Mucosa of descending colon (tissue), 3 donors: ENCODE measurements at places on chromosomes 3 and 15. TPM values are rescaled to one million over a fixed set of nuclear protein-coding genes. Genes with fewer than 3 reads are reported as not detected.

Gene SAMMSON
- total RNA-seq = not detected

Gene TGM4
- total RNA-seq = not detected

Gene FGF12
- 0.58 TPM for total RNA-seq

Gene MCTP2
- total RNA-seq = 83.7 TPM

Gene KLF15
- total RNA-seq = 2.0 TPM

Gene TMEM40
- not detected for total RNA-seq

Gene GHSR
- not detected for total RNA-seq

Gene FOXB1
- not detected for total RNA-seq

Gene MYO5C
- 81.6 TPM for total RNA-seq

Gene ZCWPW2
- 1.7 TPM for total RNA-seq

Gene IQCF5
- total RNA-seq = not detected

Gene SHQ1
- total RNA-seq = 18.1 TPM

Gene SMCO1
- not detected for total RNA-seq

Gene DPPA2
- total RNA-seq = not detected

Gene CLDN11
- total RNA-seq = 5.9 TPM

Gene GRAMD2A
- total RNA-seq = 2.5 TPM

DNA sequence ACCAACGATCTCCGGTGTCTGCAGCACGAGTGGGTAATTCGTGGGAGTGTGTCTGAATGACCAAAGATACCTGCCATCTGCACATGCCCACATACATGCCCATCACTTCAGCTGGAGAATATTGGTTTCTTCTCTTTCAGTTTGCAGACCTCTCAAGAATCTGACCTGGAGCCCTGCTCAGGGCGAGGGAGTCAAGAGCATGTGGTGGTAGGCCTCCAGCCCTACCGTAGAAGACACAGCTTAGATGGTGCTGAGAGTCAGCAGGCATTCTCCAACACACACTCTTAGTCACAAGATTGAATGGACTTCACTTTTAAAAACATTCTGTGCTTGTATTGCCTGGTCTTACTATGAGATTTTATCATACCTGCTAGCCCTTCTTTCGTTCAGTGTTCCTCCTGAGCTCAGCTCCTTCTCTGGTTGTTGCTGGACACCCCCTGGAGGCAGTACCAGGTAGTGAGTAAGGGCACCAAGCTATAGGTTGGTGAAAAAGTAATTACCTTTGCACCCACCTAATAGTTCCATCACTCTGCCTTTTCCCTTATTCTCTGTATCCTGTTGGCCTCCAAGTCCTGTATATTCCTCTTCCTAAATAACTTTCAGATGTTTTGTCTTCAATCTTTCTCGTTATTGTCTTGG, 252.0 kb downstream of the CACNA2D3 start:
- DNase-seq = no peak

GRCh38 chr3:141294848-141295247, 63.2 kb downstream of the PXYLP1 start:
- DNase-seq = no peak

GRCh38 chr15:73244333-73244732, 124.4 kb downstream of the HCN4 start:
- DNase-seq = no peak

DNA sequence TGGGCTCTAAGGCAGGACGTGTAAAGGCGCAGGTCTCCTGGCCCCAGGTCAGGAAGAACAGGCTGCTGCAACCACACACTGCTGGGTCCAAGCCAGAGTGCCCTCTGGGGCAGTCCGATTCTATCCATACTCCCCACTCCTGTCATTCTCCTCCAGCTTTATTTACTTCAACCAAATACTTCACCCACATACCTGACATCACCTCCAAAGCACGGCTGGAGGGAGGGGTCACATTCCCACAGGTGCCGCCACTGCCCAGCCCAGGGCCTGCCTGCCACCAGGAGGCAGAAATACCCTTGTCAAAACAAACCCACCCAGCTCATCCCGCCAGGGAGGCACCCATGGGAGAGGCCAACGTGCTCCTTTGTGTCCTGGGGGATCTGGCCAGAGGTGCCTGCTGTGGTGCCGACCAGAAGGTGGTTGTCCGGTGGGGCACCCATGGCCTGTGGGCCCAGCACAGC, 100.4 kb downstream of the DAPK2 start:
- DNase-seq = no peak

GRCh38 chr3:195591852-195592251, 8.1 kb upstream of the APOD start:
- DNase-seq = no peak

DNA sequence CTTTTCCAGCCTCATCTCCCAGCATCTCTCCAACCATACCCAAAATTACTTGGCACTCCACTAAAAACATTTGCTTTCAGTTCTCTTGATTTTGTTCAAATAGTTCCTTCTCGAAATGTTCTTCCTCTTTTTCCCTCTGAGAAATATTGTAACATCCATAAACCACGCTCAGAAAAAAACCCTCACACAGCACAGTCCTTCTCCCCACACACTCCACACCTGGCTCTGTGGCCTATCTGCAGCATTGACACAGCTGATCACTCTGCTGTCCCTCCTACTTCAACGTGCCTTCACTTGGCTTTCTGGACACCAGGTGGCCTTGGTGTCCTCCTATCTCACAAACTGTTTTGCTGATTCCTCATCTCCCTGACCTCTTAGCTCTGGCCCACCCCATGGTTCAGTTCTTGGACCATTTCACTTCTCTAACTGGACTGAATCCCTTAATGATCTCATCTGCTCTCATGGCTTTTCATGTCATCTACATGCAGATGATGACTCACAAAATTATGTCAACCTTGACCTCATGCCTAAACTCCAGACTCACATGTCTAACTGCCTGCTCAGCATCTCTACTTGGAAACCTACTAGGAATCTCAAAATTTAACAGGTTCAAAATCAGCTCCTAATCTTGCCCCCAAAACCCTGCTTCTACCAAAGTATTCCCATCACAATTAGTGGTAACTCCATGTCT, 93.3 kb downstream of the TRIM42 start:
- no peak for DNase-seq

GRCh38 chr3:128814519-128815317, 64.7 kb upstream of the ACAD9 start:
- no peak for DNase-seq

DNA sequence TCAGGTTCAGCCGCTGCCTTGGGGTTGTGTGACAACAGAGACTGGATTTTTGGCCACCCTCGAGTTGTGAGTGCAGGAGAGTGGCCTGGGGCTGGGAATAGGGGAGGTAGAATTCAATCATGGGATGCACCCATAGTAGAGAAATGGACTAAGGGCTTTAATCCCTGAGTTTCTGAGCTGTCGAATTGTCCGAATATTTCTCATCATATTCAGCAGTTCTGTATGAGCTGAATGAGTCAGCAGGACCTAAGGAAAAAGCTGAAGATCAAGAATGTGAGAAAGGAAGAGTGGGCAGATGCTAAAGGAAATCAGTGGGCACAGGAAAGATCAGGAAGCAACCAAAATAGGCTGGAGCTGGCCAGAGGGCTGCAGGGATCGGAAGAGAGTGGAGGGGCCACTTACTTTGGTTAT, 44.4 kb upstream of the SACM1L start:
- no peak for DNase-seq

DNA sequence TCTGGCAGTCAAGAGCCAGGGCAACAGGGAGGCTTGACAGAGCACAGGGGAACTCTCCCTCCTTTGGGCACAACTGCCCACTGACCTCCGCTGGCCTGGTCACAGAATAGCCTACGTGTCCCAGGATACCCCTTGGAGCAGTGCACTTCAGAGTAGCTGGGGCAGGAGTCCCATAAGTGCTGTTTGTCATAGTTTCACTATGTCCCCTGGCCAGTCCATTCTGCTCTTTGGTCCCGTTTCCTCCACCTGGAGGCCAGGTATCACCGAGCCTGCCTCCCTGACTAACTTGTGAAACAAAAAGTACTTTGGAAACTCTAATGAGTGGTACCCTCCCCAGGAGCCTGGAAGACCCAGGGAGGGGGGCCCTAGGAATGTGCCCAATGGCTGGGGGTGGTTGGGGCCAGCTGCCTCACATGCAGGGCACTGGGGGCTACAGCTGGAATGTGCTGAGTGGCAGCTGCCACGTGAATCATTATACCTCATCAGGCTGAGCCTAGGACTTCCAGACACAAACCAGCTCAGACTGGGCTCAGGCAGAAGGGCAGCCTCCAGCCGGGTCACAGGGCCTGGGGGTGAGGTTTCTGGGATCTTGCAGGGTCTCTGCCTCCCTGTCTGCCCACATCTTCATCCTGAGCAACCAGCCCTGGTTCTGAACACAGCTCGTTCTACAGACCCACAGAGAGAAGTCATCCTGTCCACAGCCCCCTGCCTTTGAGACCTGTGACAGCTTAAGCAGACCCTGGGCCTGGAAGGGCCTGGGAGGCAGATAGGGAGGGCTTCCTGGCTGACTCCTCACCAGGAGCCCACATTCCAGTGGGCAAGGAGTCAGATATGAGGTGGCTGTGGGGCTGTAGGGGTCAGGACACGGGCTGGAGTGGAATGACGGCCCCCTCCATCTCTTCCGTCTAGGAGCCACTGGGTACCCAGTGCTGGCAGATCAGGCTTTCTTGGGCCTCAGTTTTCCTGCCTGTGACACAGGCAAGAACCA, 914 bp upstream of the PTH1R start:
- no peak for DNase-seq

- DNase-seq = no peak
These were observed 6.9 kb upstream of the SPTBN5 start for GRCh38 chr15:41900526-41901380.

DNA sequence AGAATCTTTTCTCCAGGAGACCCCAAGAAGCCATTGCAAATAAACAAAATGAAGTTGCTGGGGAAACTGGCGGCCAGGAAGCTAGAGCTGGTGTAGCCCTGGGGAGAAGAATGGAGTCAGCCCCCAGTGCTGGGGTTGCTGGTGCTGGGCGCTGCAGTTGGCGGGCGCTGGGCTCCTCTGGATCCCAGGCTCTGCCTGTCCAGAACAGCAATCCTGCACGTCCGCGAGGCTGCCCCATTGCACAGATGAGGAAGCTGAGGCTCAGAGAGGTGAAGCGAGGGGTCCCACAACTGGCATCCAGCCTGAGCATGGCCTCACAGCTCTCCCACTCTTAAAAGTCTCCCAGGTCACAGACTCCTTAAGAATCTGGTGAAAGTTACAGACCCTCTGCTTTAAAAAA, 161.1 kb downstream of the OR4M2 start:
- DNase-seq = no peak

- peak; percentile 87 for DNase-seq
These were observed at the start of gene PTPRG for GRCh38 chr3:61561374-61562041. TSS of gene PTPRG (plus strand) at chr3:61561571. CDS start at chr3:61562288, 717 bp downstream.

DNA sequence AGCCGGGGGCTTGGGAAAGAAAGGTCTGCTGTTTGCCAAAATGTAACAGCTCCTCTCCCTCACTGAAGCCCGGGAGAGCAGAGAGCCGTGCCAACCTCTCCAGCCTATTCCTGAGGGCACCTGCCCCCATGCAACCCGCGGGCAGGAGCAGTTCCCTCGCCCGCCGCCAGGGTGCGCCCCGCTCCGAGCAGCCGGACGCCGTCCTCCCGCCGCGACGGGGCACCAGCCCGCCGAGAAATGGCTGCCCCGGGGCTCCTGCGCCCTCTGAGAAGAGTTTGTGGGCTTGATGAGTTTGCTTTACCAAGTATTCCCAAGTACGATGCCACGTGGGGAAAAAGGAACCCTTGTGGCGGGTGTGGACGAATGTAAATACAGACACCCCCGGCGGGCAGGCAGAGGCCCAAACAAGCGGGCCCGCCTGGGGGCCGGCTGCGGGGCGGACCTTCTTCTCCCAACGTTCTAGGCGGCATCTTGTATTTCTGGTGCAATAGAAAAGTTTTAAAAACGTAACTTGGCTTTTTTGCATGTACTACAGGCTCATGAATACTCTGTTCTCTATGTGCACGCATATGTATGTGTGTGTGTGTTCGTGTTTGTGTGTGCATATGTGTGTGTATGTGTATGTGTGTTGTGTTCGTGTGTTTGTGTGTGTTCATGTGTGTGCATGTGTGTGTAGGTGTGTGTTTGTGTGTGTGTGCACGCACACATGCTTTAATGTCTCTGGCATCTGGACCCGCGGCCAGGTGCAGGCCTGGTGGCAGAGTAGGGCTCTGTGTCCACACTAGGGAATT, 162.9 kb downstream of the CHSY1 start:
- DNase-seq = peak; percentile 88

DNA sequence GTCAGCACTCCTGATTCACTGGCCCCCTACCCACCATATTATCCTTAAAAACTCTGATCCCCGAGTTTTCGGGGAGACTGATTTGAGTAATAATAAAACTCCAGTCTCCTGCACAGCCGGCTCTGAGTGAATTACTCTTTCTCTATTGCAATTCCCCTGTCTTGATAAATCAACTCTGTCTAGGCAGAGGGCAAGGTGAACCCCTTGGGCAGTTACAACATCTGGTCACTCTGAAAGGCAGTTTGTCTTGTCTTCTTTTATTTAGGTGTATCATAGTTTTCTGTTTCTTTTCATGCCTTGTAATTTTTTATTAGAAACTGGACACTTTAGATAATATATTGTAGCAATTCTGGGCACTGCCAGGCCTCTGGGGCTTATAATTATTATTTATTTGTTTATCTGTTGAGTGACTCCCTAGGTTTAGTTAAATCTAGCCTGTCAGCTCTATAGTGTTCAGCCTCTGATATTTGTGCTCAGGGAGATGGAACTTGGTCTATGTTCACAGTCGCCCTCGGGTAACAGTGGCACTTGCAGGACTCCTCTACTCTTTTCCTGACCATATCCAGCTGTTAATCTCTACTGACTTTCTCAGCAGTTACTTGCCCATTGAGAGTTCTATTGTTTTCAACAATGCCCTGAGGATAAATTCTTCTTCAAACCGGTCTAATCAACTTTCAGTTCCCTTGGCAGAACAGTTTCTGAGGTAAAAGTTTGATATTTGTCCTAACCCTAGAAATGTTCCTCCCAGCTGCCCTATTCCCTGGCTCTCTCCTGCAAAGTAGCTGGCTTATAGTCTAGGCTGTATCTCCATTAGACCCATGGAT, 15.5 kb upstream of the PLAAT1 start:
- no peak for DNase-seq

DNA sequence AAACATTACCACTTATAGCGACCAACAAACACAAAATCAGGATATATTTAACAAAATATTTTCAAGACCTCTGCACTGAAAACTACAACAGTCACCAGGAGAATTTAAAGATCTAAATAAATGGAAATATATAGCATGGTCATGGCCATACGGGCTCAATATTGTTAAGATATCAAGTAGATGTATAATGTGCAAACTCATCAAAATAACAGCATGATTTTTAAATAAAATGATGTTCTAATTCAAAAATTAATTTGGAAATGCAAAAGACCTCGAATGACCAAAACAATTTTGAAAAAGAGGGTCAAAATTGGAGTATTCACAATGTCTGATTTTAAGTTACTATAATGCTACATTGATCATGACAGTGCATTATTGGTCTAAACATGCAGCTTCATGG, 159.1 kb upstream of the NDN start:
- DNase-seq = no peak

- no peak for DNase-seq
These were observed 19.1 kb downstream of the TYRO3 start for GRCh38 chr15:41577863-41578735.

GRCh38 chr15:36185438-36185837, 394.0 kb upstream of the CDIN1 start:
- DNase-seq = no peak

GRCh38 chr15:55740359-55740878, 2.5 kb downstream of the PRTG start:
- DNase-seq = no peak

GRCh38 chr15:48086576-48086975, 34.2 kb upstream of the SLC24A5 start:
- DNase-seq = peak; percentile 8
